ENCODE measurements at places on chromosomes 5 and 9.

- no peak for DNase-seq
Measured at GRCh38 chr5:86546582-86546981, 71.2 kb upstream of the COX7C start.

DNA sequence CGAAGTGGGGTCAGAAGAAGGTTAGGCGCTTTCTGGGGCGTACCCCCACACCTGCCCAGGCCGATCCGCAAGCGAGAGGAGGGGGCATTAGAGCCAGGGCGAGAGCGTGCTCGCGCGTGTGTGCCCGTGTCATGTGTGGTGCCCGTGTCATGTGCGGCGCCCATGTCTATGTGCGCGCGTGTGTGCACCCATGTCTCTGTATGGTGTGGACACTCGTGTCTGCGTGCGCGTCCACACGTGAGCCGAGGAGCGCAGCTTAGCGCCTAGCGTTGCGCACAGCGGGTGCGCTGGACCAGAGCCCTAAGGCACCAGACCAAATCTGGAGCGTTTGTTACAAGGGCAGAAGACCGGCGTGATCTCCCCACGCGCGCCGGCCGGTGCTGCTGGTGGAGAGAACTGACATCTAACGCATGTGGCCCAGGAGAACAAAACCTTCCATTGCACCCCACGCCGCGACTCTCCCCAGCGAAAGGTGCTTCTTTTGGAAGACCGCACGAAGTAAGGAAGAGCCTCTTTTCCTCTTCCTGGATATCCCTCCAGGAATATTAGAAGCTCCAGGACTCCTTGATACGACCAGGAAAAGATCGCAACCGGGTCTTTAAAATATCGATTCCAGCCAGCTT, 644 bp downstream of the NIM1K start:
- peak; percentile 32 for DNase-seq

DNA sequence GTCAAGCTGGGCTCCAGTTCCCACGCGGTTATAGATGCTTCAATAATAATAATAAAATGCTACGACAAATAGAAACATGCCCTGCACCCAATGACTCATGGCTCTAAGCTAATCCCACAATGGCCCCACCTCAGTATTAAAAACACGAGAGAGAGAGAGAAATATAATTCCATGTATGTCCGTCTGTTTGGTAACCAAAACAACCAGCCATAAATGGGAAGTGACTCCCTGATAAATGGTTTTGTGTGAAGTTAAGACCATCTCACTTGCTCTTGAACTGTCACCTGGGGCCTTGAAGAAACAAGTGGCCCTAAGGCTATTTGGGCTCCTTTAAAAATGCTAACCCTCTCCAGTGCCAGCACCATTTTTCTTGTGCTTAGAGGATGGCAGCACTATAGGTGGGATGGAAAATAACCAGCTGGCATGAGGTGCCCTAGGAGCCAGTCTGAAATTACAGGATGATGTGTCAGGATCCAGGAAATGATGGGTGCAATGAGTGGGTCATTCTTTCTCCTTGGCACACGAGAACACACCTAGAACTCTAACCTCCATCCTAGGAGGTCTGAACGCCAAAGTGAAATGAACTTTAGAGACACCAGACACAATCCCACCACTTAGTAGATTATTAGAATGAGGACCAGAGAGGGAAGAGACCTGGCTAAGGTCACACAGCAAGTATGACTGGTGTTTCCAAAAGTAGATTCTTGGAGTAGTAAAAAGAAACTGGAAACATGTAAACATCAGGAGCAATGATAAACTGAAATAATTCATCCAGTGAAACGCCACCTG, 35.7 kb upstream of the ADRB2 start:
- peak; percentile 96 for DNase-seq

GRCh38 chr5:122756264-122756911, 18.5 kb upstream of the SNX2 start:
- peak; percentile 51 for DNase-seq

DNA sequence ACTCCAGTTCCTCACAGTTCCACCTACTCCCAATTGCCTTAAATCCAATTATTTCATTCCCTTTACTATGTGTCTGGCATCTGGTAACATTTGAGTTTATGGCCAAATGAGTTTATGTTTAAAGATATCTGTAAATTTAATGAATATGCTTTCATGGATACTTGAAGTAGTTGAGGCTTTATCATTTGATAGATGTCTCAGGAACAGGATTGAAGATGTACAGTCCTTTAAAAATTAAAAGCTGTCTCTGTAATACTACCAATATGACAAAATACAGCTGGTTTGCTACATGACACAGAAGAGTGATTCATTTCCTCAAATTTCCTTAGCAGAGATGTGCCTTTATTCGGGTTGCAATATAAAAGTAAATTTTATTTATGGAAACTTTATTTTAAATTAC, 2326.0 kb upstream of the ACO1 start:
- DNase-seq: no peak

GRCh38 chr5:172101547-172102217, 86.3 kb downstream of the STK10 start:
- no peak for DNase-seq

DNA sequence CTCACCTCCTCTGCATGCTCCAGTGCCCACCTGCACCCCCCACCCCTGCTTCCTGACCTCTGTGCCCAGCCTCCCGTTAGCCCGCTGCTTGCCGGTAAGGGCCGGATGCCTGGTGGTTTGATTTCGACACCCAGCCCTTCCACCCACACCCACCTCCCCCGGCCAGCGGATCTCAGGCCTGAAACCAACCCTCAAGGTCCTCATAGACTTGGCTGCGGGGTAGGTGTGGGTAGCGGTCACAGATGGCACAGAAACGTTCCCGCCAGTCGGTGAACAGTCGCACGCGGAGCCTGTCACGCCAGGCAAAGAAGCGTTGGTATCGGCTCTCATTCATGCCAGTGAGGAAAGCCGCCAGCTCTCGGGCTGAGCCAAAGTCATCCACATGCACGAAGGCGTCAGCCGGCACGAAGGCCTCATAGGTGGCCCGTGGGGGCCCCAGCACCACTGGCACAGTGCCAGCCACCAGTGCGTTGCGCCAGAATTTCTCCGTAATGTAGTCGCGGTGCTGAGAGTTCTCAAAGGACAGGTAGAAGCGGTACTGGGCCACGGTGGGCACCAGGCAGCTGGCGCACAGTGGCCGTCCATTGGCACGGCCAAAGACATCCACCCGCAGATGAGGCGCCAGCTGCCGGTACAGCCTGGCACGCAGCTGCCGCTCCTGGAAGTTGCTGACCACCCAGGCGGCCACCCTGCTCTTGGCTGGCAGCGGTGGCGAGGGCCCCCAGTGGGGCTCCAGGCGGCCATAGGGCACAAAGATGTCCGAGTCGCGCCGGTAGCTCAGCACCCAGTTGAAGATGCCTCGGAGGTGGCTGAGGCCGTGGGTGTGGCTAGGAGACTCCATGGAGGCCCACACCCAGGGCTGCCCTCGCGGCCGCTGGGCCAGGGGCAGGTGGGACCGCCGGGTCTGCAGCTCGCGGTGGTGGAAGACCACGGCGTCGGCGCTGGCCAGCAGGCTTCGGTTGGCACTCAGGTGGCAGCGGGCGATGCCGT, 1.1 kb downstream of the FUT7 start:
- DNase-seq: no peak

- DNase-seq: no peak
Measured at GRCh38 chr9:106653213-106653612, 209.8 kb upstream of the ZNF462 start.

DNA sequence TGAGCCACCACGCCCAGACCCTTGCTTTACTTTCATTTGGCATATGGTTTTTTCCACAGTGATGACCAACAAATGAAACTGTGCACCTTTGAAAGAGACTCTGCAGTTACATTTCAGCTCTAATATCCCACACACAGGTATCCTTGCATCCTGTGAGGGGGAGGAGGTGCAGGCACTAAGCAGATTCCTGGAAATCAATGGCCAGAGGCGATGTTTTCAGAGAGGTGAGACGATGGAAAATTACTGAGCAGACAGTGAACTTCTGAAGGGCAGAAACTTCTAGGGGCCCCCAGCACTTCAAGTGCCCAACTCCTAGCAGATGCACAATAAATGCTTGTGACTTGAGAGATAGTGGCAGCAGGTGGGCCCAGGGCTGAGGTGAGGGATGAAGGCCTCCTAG, 29.8 kb upstream of the GNE start:
- DNase-seq: no peak

DNA sequence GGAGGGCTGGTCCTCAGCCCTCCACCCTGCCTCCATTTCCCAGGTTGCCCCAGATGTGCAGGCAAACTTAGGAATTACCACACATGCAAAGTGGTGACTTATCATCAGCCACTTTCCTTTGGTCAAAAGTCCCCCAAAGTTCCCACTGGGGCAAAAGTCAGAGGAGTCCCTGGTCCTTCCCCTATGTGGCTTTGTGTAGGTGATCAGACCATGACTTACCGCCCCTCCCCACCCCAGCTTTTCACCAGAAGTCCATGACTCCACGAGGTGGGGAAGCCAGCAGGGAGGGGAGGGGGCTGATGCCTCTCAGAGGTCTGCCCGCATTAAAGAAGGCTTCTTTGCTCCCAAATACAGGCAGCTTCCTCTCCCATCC, 5.8 kb downstream of the TRAF1 start:
- DNase-seq: no peak

DNA sequence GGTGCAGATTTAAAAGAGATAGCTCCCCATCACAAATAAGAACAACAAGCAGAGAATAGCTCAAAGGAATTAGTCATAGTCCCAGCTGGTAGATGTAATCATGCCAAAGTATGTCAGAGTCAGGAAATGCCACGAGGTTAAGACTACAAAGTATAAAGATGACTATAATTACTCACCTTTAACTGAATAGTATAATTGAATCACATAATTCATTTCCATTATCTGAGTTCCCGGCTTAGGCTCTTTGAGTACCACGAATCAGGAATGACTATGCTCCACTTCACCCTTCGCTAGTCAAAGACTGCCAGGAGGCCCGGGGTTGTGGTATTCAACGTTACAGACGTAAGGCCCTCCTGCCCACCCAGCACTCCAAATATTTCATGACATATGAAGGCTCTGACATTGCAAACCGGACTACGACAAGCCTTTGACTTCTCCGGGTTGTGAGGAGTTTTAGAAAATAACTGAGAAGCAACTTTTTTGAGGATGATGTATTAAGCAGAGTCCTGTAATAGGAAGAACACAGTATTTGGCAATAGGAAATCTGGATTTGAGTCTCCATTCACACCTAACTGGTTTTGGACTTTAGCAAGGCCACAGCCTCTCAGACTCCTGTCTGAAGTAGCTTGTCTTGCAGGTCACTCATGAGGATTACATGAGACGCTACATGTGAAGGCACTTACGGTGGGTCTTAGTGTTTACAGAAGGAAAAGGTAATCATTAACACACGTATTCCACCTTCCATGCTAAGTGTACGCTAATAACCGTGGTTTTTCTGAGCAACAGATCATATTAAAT, 64.6 kb downstream of the ENC1 start:
- DNase-seq: peak; percentile 94

GRCh38 chr5:150485693-150486401, 22.1 kb upstream of the NDST1 start:
- DNase-seq: peak; percentile 50

- no peak for DNase-seq
Measured at GRCh38 chr9:100774962-100775361, 197.1 kb downstream of the CAVIN4 start.

DNA sequence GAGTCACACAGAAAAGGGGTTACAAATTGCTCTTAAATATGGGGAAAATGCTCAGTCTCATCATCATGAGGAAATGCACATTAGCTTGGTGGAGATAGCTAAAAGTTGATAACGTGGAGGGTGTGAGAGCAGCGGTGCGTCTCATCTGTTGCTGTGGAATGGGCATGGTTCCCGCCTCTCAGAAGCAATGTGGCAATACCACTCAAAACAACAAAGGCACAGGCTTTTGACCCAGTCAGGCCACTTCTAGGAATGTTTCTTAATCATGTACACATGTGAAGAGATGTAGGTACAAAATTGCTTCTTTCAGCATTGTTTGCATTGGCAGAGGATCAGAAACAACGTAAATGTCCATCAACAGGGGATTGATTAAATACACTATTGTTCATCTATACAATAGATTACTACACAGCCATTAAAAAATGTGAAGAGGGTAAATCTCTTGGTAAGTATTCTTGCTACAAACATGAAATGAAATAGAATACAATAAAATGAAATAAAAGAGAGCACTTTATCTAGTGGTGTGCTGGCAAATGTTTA, 212.6 kb upstream of the MSX2 start:
- no peak for DNase-seq
